ENCODE measurements at places on chromosomes 2 and 18. TPM values are rescaled to one million over a fixed set of nuclear protein-coding genes. Genes with fewer than 3 reads are reported as not detected.

DNA sequence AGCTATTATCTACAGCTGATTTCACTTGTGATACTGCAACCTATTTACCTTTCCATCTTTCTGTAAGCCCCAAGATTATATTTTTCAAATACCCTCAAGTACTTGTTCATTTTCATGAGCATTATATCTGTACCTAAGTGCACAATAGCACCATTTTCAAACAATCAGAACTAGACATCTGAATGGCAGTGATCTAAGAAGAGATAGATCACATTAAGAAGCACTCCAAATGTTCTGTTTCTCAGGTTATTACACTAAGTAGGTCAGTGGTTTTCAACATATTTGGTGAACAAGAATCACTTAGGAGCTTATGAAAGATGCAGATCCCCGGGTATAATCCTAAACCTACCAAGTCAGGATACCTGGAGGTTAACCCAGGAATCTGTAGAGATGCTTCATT lies 872.7 kb downstream of the DCDC2C start:
- no peaks in the 10 kb centered on the region for H3K27me3 ChIP-seq
- H3K27ac ChIP-seq, result no peak overlapping the region
- no peak for DNase-seq
- H3K4me1 ChIP-seq, result no peaks in the 10 kb centered on the region

DNA sequence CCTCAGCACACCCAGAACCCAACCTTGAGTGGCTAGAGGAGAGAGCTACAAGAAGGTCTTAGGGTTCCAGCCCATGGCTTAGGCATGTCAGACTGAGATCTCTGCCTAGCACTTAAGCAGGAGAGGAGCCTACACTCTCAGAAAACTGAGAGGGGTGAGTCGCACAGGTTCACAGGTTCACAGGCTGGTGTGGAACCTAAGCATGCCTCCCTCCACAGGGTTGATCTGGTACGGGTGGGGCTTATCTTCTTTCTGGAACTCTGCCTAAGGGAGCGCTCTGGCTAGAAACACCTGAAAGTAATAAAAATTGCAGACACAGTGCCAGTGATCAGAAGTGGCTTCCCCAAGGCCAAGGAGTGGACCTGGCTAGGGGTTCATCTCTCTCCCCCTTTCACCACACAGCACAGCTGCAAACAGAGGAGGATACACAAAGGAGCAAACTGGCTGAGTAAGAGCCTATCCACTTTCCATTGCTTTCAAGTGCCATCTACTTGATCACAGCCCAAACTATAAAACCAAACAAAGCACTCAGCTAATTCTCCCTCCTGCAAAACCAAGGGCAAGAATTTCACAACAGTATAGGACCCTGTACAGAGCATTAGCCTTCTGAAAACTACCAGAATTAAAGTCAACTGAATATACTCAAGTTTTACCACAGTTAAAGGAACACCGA lies 481.9 kb upstream of the SETBP1 start:
- H3K4me1 ChIP-seq, result peaks cover 5% of the 10 kb centered on the region
- H3K27me3 ChIP-seq, result no peaks in the 10 kb centered on the region
- no peaks in the 10 kb centered on the region for H3K36me3 ChIP-seq
- DNase-seq, result no peak
- H3K27ac ChIP-seq, result no peak overlapping the region

GRCh38 chr2:168635065-168635577 lies 167.3 kb upstream of the NOSTRIN start:
- no peak for DNase-seq
- H3K4me1 ChIP-seq, result peaks cover 6% of the 10 kb centered on the region
- H3K27ac ChIP-seq, result no peak overlapping the region

GRCh38 chr2:163364736-163365135 lies 371.1 kb downstream of the FIGN start:
- H3K27ac ChIP-seq, result no peak overlapping the region
- H3K4me3 ChIP-seq, result no peak overlapping the region
- no peaks in the 10 kb centered on the region for H3K36me3 ChIP-seq

DNA sequence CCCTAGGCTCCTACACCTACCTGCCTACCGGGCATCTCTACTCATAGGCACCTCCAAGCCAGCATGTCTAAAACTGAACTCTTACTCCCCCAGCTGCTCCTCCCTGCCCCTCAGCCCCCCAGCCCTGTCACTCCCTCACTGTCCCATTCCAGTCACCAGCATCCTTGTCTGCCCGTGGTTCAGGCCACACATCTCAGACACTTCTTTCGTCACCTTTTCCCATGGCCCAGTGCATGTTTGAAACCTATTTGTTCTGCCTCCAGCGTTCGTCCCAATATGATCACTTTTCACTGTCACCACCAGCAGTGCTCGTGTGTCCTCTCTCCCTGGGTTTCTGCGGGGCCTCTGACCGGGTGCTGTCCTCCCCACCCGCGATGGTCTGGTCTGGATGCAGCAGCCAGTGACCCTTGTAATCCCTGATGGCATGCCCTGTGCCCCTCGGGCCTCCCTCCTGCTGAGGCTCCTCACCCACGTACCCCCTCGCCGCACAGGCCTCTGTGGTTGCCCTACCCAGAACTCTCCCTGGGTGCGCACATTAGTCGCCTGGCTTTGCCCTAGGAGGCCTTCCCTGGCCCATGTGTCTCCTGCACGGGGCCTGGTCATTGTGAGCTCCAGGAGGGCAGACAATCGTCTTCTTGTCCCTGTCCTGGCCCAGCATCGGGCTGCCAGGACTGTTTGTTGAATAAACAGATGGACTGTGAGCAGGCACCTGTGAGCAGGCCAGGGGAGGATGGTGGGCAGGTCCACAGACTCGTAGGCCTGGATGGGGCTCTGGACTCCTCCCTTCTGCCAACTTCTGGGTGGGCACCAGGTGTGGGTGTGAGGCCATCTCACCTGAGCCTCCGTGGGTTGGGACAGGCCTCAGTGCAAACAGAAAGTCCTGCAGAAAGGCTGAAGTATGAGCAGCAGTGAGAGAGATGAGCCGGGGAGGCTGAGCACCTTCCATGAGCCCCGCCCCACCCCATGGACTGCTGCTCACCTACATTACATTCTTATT lies 15.5 kb downstream of the LDLRAD4 start:
- no peaks in the 10 kb centered on the region for H3K4me1 ChIP-seq
- no peak overlapping the region for H3K4me3 ChIP-seq
- DNase-seq, result no peak
- H3K27ac ChIP-seq, result no peak overlapping the region
- H3K27me3 ChIP-seq, result no peaks in the 10 kb centered on the region

The MOCOS gene
- total RNA-seq, result 0.34 TPM

DNA sequence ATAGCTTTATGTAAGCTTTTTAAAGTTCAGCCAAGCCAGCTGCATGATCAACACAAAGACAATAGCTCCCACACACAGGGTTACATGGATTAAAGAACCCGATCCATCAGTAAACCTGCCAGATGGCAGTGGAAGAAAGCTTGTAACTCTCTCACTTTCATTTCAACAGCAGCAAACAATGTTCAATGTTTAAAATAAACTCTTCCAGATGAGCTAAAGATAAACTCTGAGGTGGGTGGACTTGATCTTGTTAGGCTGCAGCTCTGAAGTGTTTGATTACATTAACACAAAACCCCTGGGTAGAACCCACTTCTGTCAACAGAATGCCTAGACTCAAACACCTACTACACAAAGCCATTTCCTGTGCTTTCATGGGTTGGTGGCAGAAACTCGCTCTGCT lies 13.9 kb downstream of the RDH14 start:
- H3K36me3 ChIP-seq, result 0 out of 2 replicates have a peak, but pooled peaks cover under 1% of the 10 kb centered on the region
- H3K4me3 ChIP-seq, result no peak overlapping the region
- no peak overlapping the region for H3K27ac ChIP-seq
- DNase-seq, result peak; percentile 10

DNA sequence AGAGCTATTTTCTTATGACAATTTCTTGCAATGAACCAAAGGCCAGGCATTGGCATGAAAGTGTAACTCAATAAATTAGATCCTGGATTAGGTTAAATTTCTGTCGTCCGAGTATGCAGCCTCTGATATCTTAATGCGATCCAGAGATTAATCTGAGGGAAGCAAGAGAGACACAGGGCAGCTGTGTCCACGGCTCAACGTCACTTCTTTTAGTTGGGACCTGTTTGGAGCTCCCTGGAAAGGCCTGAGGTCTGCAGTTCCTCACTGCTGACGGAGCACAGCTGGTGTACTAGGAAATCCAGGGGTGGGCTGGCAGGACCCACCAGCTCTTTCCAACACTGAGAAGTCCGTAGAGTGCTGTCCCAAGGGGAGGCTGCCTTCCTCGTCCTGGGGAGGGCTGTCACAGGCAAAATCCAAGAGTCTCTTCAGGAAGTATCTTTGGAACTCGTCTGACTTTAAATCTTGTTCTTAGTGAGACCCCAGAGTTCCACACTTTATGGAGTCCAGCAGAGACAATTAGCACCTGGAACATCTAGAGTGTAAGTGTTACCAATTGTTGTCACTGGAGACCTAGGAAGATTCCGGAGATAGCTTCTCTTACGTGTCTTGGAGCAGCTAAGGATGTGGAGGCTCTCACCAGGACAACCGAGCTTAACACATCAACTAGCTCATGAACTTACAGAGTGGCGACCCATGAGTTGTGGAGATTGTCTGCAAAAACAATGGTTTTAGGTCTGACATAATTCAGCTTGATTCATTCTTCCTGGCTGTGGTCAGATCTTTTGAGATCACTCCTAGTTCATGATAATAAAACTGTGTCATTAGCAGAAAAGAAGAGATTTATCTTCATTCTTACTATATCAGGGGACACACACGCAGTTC lies 173.7 kb downstream of the ACKR3 start:
- peaks cover 49% of the 10 kb centered on the region for H3K4me1 ChIP-seq
- H3K27ac ChIP-seq, result peak overlapping the region; percentile 93
- H3K4me3 ChIP-seq, result no peak overlapping the region

DNA sequence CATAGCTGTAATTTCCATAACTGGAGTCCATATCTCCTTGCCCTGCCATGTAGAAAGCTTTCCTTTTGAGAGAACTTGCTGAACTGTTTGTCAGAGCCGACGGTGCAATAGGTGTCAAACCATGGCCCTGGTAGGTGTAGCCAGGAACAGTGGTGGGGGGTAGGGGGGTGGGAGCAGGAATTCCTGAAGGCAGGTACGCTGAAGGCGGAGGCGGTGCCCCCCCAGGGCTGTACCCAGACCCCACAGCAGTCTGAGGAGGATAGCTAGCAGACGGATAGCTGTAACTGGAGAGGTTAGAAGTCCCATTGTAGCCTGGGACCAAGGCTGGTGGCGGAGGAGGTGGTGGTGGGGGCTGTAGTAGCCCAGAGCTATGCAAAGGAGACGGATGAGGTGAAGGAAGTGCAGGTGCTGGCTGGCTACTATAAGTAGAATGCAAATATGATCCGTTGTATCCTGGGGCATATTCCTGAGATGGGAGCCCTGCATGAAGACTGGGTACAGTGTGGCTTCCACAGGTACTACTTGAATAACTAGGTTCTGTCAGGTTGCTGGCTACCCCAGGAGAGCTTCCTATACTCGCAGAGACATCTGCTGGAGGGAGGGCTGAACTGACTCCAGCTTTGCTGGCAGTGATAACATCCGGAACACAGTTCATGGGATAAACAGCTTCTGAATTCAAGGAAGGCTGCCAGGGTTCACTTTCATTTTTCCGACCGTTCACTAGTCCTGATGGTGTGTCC lies 124.8 kb downstream of the FIGN start:
- no peak overlapping the region for H3K4me3 ChIP-seq
- H3K36me3 ChIP-seq, result peaks cover 13% of the 10 kb centered on the region
- peaks cover 6% of the 10 kb centered on the region for H3K4me1 ChIP-seq
- H3K27ac ChIP-seq, result no peak overlapping the region

The HNMT gene
- 65.8 TPM for total RNA-seq

The PNKD gene
- 57.7 TPM for total RNA-seq

- H3K27me3 ChIP-seq, result 0 out of 2 replicates have a peak, but pooled peaks cover 3% of the 10 kb centered on the region
- no peak overlapping the region for H3K27ac ChIP-seq
- no peak overlapping the region for H3K4me3 ChIP-seq
These were observed 25.9 kb upstream of the FAHD2A start for GRCh38 chr2:95376311-95377215.

The ASTL gene
- total RNA-seq, result not detected

The PRKAG3 gene
- not detected for total RNA-seq

GRCh38 chr18:10410472-10411308 lies 43.7 kb upstream of the APCDD1 start:
- no peaks in the 10 kb centered on the region for H3K27me3 ChIP-seq
- H3K36me3 ChIP-seq, result no peaks in the 10 kb centered on the region
- no peak overlapping the region for H3K4me3 ChIP-seq
- no peak overlapping the region for H3K27ac ChIP-seq

The MOB4 gene
- 69.8 TPM for total RNA-seq

DNA sequence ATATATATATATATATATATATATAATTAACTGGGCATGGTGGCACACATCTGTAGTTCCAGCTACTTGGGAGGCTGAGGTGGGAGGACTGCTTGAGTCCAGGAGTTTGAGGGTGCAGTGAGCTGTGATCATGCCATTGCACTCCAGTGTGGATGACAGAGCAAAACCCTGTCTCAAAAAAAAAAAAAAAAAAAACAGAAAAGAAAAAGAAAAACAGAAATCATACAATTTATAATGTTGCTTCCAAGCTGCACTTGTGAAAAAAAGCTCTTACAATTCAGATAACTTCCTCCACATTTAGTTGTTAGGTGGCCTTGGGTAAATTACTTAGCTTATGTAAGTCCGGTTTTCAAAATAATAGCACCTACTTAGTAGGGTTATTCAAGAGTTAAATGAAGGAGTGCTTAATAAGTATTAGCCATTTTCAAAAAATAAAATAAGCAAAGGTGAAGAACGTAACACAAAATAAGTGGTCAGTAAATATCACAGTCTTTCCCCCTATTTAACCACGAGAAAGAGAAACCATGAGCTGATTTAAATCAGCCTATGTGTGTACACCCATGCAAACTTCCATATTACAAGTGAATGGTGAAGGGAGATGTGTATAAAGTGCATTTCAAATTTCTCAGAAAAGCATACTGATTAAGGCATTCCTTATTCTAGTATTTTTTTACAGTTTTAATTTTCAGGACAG lies 2.3 kb downstream of the WIPF1 start:
- DNase-seq, result no peak
- H3K27ac ChIP-seq, result 0 out of 2 replicates have a peak overlapping the region, but pooled peaks have one; percentile 90

The VWC2L gene
- not detected for total RNA-seq

DNA sequence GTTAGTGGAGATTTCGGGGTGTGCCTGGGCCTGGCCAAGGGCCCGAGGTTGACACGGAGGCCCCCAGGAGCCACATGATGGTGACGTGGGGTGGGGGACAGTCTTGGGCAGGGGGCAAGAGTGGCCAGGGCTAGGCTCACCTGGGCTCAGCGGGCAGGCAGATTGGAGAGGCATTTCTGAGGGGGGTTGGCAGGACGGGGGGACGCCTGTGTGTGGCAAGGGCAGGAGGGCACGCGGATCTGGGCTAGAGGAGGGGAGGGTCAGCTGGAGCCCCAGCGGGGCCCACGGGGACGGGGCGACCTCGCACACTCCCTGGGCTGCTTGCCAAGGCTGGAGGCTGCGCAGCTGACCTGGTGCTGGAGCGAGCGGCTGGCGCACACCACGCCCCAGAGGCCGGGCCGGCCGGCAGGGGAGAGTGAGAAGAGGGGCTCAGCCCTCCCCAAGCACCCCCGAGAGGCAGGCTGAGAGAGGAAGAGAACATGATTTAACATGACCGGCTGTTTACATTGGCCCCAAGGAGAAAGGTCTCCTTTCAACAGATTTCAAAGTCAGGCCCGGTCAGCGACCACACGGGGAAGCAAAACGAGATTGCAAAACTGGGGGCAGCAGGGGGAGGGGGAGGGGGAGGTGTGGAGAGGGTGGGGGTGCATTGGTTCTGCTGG lies 38.0 kb upstream of the SNED1 start:
- DNase-seq, result peak; percentile 35
- H3K4me1 ChIP-seq, result peaks cover 10% of the 10 kb centered on the region
- no peak overlapping the region for H3K4me3 ChIP-seq
- H3K36me3 ChIP-seq, result no peaks in the 10 kb centered on the region
- H3K27ac ChIP-seq, result no peak overlapping the region

The PRSS56 gene
- not detected for total RNA-seq

The ZNF521 gene
- 0.16 TPM for total RNA-seq

- no peak for DNase-seq
- no peaks in the 10 kb centered on the region for H3K36me3 ChIP-seq
- H3K27me3 ChIP-seq, result no peaks in the 10 kb centered on the region
These were observed 35.9 kb downstream of the CYRIA start for GRCh38 chr2:16629770-16630169.
